Eye (tissue), 1 donor: ENCODE measurements at places on chromosomes 16 and 17.

DNA sequence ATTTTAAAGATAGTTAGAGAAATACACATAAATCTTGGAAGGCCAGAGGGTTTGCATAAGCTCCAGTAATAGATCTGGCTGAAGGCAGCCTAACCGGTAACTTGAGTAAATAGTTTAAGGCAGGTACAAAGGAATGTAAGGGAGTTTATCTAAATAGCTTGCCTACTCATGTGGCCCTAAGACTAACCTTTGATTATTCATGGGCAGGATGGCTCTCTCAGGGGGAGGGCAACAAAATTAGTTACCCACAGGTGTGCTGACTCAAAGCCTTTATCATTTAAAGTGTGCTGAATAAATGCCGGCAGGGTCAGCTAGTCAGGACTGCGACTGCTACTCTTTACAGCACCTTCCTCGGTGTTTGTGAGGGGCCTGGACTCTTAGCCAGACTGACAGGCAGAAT, 761.3 kb upstream of the KIF2B start:
- DNase-seq: no peak

DNA sequence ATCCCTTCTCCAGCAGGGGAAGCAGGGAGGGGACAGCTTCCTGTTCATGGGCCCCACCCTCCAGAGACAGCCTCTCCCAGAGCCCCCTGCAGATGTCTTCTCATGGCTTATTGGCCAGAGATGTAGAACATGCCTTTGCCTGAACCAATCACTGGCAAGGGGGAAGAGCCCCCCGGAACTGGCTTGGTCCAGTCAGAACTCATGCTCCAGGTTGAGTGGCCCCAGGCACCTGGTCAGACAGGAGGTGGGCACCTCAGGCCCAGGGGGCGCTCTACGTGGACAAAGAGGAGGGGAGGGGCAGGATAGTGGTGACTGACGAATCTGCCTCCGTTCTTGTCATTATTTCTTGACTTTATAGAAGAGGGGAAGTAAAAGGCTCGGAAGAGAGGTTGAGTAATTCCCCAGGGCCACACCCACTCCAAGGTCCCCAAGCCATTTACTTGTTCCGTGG, 23.6 kb downstream of the RAB11FIP4 start:
- no peak for DNase-seq

DNA sequence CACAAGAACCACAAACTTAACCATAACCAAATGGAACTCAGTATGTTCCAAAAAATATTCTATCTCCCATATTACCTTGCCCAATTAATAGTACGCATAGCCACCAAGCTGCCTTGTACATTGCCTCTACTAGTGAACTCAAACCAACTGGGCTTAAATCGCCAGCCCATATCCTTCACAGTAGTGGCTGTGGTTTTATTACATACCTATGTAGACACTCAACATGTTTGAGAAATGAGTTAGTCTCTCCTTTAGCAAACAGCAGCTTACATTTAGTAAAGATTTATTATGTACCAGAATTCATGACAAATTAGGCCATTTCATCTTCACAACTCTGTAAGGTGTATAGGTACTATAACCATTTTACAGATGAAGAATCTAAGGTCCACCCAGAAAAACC, 41.4 kb downstream of the GRB2 start:
- DNase-seq: no peak

GRCh38 chr17:2911035-2911754, 115.0 kb downstream of the RAP1GAP2 start:
- no peak for DNase-seq

DNA sequence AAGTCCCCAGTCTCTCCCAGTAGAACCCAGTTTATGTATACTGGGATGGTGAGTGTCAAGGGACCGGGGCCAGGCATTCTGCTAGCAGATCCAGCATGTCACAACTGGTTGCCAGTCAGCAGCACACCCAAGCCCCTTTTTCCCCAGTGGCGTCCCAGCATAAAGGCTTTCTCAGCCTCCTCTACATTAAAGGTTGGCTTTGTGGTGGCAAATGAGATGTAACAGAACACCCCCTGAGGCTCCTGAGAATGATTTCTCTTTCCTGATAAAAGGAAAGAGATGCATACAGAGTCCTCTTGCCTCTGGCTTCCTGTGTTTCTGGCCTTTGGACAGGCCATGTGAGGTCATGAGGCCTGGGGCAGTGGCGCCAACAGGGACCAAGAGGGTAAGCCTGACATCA, 27.9 kb downstream of the IRX6 start:
- DNase-seq: no peak

DNA sequence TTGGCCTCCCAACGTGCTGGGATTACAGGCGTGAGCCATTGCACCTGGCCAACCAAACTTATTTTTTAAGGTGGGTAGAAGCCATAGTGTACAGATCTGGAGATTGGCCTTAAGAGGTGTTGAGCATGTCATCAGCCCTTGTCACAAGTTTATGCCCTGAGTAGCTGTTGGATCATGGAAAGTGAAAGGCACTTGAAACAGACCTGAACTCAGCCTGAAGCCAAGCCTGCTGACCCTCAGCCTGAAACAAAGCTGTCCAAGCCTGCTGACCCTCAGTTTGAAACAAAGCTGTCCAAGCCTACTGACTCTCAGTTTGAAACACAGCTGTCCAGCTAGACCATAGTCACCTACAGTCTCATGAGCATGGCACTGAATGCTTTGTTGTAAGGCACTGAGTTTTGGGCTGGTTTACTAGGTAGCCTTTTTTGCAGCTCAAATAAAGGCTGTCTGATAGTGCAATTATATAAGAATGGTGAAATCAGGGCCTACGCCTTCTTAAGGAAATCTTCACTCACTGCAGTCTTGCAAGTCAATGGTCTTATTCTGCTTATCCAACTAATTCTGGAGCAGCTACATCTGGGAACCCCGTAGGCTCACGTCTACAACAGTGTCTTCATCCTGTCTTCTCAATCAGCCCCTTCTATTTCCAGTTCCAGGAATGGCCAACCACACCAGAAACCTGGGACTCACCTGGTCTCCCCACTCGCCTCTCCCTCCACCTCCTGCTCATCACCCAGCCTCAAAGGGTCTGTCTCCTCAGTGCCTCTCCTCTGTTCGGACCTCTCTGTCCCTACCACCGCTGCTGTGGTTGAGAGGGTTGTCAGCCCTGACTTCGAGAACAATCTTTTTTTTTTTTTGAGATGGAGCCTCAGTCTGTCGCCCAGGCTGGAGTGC, 2.9 kb upstream of the NPIPB15 start:
- DNase-seq: no peak

GRCh38 chr17:72273289-72274056, 152.7 kb downstream of the SOX9 start:
- peak; percentile 44 for DNase-seq

GRCh38 chr17:47698749-47699535, 5.0 kb downstream of the TBKBP1 start:
- DNase-seq: peak; percentile 75

GRCh38 chr17:39775031-39775430, 37.3 kb downstream of the GRB7 start:
- no peak for DNase-seq

DNA sequence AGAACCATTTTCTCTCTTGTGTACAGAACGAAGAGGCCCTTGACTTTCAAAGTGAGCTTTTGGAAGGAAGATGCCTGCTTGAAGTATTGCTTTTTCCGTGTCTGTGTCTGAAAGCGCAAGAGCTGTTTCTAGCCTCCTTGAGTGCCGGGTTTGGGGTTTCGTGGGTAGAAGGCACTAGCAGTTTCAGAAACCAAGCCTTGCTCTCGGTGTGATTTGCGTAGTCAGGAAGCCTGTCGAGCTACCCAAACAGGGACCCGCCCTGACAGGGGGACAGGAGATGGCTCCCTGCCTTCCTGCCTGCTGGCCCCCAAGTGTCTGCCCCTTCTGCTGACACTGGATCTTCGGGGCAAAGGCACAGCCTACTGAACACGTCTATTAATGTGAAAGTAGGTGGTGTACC, 322.0 kb downstream of the MAF start:
- DNase-seq: no peak

GRCh38 chr17:12318571-12319266, 298.0 kb downstream of the MAP2K4 start:
- peak; percentile 24 for DNase-seq

GRCh38 chr17:49016775-49017463, 19.7 kb downstream of the IGF2BP1 start:
- peak; percentile 81 for DNase-seq

GRCh38 chr17:251531-251930, 70.1 kb upstream of the DOC2B start:
- DNase-seq: no peak

DNA sequence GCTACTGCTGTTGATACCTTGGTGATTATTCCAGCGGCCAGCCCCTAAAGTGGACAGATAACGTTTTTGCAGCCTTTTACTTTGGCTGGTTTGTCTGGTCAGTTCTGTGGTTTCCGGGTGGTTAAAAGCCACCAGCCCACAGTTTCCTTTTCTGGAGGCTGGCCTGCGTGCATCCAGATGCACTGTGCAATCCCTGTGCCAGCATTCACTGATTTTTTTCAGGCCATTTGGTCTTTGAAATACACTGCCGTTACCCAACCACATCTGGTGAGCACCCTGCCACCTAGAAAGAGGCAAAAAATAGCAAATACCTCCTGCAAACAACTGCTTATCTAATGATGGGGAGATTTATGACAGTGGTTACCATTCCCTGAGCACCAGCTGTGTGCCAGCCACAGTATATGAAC, 797 bp downstream of the NUDT7 start:
- DNase-seq: no peak

DNA sequence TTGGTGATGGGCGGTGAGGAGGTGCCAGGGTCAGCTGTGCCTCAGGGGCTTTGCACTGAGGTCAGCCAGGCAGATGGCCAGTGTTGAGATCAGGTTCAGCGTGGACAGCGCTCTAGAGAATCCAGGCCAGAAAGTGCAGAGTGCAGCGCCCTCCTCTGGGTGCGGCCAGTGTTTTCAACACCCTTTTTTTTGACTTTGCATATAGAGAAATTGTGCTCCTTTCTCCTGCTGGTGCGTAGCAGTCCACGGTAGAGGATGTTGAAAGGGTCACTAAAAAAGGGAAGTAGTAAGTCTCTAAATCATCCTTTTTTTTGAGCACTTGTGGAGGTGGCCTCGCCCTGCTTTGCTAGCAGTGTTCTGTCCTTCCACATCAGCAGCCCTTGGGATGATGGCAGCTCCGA, 53.9 kb downstream of the BANP start:
- DNase-seq: no peak

- peak; percentile 64 for DNase-seq
Measured at GRCh38 chr16:6122401-6122800, 1024.8 kb upstream of the EEF2KMT start.

DNA sequence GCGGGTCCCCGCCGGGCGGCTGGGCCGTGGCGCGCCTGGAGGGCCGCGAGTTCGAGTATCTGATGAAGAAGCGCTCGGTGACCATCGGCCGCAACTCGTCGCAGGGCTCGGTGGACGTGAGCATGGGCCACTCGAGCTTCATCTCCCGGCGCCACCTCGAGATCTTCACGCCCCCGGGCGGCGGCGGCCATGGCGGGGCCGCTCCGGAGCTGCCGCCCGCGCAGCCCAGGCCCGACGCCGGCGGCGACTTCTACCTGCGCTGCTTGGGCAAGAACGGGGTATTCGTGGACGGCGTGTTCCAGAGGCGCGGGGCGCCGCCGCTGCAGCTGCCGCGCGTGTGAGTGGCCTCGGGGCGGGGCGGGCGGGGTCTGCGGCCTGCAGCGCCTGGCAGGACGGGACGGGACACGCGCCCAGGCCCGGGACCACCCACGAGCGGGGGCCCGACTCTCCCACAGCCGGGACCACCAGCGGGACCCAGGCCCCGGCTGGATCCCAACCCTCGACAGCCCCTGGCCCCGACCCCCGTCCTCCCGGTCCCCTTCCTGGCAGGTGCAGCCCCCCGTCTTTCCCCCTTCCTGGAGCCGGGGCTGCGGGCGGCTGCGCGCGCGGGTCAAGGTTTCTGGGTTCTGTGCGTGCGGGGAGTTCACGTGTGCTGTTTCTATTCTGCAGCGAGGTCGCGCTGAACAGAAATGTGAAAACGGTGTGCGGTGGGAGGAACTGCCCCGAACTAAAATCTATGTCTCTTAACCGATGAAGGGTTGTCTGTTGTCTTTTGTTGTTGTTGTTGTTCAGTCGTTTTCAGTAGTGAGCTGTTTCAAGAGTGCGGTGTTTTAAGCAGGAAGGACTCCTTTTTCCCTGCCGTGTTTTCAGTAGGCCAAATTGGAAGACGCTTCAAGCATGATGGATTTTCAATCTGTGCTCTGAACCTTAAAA, 705 bp downstream of the FOXK2 start:
- peak; percentile 73 for DNase-seq

DNA sequence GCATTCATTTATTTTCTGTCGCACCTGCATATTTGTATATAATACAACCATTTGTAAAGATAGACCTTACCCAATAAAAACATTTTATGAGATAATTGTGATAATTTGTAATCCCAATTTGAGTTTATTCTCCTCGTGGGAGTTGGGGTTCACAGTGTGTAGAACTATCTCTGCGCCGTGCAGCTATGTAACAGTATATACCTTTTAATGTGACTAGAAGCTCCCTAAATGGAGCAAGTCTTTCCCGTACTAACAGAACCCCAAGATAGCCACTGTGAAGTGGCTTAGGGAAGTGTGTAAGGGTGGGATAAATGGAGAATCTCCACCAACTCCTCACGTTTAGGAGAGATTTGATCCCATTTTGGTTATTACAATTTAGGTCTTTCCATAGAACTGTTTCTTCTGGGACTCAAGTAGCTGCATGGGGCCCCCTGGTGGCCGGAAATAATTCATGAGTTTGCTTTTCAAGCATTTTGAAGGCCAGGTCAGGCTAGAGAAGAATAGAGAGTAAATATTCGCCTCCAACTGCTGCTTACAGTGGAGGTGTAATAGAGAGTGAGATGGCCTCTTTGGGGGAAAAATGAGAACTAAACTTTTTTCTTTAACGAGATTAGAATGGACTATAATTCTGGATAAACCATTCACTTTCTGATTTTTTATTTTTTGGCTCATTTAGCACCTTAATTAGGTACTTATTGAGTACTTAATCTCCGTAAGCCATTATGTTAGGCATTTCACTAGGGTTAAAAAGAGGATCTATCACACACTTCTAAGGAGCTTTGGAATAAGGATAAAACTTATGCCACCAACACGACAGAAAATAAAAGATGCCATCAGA, 4.5 kb downstream of the TMEM100 start:
- peak; percentile 94 for DNase-seq

DNA sequence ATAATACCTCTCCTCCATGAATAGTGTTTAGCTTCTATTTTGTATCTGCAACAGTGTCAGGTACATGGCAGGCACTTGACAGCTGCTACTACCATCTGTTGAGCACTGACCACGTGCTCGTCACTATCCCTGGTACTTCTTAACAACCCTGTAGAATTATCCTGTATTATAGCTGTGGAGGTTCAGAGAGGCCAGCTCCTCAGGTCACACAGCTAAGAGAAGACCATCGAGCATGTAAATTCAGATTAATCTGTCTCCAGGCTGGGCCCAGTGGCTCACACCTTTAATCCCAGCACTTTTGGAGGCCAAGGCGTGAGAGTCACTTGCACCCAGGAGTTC, 26.3 kb downstream of the WSB1 start:
- DNase-seq: no peak
